Body of pancreas (tissue), 4 donors: ENCODE measurements at places on chromosomes 7 and 10. TPM values are rescaled to one million over a fixed set of nuclear protein-coding genes. Genes with fewer than 3 reads are reported as not detected.

- DNase-seq, result no peak
Measured at GRCh38 chr10:11475831-11476434, 135.5 kb downstream of the USP6NL start.

Gene SLC26A5
- not detected for total RNA-seq

DNA sequence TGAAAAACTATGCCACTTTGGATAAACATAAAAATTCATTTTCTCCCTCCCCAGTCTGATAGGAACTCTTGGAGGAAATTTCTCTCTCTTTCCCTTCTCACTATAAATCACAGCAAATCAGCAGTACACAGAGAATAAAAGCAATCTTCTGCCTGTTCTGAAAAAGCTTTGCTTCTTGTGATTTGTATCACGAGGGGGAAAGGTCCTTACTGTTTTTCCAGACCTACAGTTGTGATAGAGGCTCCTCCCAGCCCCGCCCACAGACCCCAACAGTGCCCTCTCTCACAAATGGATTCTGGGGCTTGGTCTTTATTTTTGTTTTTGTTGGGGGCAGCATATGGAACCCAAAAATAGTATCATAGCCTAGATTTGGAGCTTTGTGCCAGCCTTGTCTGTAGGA is 12.2 kb downstream of the FOXK1 start:
- DNase-seq, result no peak

- DNase-seq, result no peak
Measured at GRCh38 chr7:101140339-101140699, 13.4 kb downstream of the SERPINE1 start.

GRCh38 chr10:100182281-100182680 is 3.5 kb downstream of the ERLIN1 start:
- DNase-seq, result no peak

Gene MEOX2
- 8.0 TPM for total RNA-seq

GRCh38 chr10:17256051-17256450 is 28.0 kb downstream of the VIM start:
- DNase-seq, result no peak

DNA sequence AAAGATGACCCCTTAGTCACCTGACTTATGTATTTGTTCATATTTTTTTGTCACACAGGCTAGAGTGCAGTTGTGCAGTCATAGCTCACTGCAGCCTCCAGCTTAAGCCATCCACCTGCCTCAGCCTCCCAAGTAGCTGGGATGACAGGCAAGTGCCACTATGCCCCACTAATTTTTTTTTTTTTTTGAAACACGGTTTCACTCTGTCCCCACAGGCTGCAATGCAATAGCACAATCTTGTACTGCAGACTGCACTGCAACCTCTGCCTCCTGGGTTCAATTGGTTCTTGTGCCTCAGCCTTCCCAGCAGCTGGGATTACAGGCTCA is 1.8 kb downstream of the MBLAC1 start:
- no peak for DNase-seq

GRCh38 chr7:82235713-82236112 is 207.9 kb downstream of the CACNA2D1 start:
- DNase-seq, result no peak

Gene RPEL1
- total RNA-seq, result not detected

DNA sequence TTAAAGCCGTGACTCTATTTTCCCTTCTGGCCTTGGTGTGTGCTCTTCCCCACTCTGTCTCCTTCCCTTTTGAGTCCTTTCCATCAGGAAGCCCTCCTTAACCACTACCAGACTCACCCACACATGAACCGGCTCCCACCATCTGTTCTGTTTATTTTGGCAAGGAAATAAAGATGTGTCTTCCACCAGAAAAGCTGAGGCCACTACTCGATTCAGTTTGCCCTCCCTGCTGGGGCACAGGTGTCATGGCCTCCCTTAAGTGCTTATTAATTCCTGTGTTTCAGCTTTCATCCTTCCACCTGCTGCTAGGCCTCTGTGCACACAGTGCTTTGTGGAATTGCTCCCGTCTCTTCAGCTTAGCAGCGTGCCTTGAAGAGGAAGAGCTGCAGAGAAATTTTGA is 16.7 kb downstream of the POR start:
- DNase-seq, result no peak

DNA sequence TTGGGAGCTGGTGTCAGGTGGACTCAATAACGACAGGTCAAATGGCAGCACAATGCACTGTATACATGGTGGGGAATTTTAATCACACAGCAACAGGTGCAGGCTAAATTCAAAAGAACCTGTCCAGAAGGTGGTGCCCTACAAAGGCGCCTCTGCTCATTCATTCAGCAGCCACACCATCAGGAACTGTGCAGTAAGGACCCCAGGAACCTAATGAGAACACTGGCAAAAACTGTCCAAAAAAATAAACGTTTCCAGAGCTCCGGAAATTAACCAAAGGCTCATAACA is 21.9 kb upstream of the CRYGN start:
- no peak for DNase-seq

DNA sequence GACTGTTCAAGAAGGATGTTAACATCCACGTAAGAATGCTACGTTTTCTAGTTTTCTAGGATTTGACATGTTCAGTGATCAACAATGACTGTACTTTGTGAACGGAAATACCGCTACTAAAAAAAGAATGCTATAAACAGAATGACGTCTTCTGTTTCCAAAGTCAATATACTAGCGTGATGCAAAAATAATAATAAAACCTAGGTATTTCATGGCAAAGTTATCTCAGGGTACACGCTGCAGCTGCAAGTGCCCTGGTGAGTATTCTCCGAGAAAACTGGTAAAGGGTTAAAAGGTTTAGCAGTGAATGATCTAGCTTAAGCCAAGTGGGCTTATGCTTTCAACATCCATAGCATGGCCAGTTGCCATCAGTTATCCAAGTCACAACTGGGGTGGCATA is 653.3 kb upstream of the PFKP start:
- DNase-seq, result no peak

GRCh38 chr7:43847496-43847895 is 21.8 kb downstream of the MRPS24 start:
- DNase-seq, result no peak

- no peak for DNase-seq
Measured at GRCh38 chr10:1667392-1667791, 69.9 kb downstream of the ADARB2 start.

GRCh38 chr7:40883826-40884225 is 749.0 kb downstream of the SUGCT start:
- no peak for DNase-seq

- DNase-seq, result no peak
Measured at GRCh38 chr10:51800725-51801424, 101.5 kb upstream of the CSTF2T start.

Gene MMD2
- not detected for total RNA-seq

GRCh38 chr10:70540089-70540788 is 61.7 kb downstream of the PALD1 start:
- no peak for DNase-seq

GRCh38 chr10:127402596-127403409 is 146.3 kb upstream of the NPS start:
- no peak for DNase-seq

Gene AQP1
- 204 TPM for total RNA-seq

Gene RBP3
- not detected for total RNA-seq

Gene FAM53B
- 21.1 TPM for total RNA-seq

Gene GLI3
- total RNA-seq, result 2.0 TPM

Gene PLEKHA1
- total RNA-seq, result 26.5 TPM

DNA sequence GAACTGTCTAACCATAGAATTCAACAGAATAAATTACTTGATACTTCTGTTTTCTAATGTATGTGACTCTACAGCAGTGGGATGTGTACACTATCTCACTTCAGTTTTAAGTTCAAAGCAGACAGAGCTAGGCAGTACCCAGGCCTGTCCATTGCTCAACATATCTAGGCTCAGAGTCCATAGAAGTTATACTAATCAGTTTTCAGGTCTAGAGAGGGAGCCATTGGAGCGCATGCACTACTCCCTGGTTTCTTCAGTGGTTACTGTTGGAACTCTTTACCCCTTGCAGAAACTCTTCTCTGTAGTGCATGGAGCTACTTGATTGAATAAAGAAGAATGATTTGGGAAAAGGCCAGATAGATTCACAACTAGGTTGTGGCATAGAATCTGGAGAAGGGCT is 4.4 kb downstream of the CD36 start:
- DNase-seq, result no peak

Gene CPA4
- total RNA-seq, result 10.2 TPM

Gene SEMA3E
- under 0.01 TPM for total RNA-seq

Gene ACHE
- 6.2 TPM for total RNA-seq

DNA sequence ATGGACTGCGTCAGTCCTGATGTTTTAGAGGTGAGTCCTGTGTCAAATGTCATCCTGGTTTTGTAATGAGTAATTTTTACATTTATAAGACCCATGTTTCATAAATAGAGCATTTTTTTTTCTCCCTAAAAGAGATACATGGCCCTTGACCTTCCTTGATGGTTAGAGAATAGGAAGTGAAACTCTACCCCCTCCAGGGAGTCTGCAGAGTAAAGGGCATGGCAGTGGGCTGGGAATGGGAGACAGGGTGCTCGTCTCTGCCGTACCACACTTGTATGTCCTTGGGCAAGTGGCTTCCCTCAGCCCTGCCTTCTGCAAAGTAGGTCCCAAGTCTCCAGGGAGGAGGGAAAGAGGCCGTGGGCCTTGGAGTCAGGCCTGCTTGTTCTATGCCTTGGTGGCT is 63.9 kb downstream of the WDFY4 start:
- DNase-seq, result no peak

Gene DKK1
- total RNA-seq, result not detected

GRCh38 chr7:111159426-111159825 is 68.5 kb downstream of the LRRN3 start:
- no peak for DNase-seq

Gene ATP5F1C
- total RNA-seq, result 127 TPM

Gene LDB3
- 0.66 TPM for total RNA-seq

- peak; percentile 43 for DNase-seq
Measured at GRCh38 chr7:141158561-141158960, 84.7 kb downstream of the TMEM178B start.
